ENCODE measurements at places on chromosomes 12 and 14. TPM values are rescaled to one million over a fixed set of nuclear protein-coding genes. Genes with fewer than 3 reads are reported as not detected.
A peak's percentile ranks its signal among the peaks of the same experiment; 100 is the strongest.

- DNase-seq: no peak
Measured at GRCh38 chr12:88202500-88202899, 60.4 kb downstream of the TMTC3 start.

GRCh38 chr12:85007836-85008235 is 28.2 kb downstream of the TSPAN19 start:
- peak; percentile 54 for DNase-seq

GRCh38 chr12:31589904-31590641 is 863 bp downstream of the DENND5B start:
- peak; percentile 76 for DNase-seq

GRCh38 chr12:90299121-90299520 is 590.5 kb upstream of the ATP2B1 start:
- no peak for DNase-seq

DNA sequence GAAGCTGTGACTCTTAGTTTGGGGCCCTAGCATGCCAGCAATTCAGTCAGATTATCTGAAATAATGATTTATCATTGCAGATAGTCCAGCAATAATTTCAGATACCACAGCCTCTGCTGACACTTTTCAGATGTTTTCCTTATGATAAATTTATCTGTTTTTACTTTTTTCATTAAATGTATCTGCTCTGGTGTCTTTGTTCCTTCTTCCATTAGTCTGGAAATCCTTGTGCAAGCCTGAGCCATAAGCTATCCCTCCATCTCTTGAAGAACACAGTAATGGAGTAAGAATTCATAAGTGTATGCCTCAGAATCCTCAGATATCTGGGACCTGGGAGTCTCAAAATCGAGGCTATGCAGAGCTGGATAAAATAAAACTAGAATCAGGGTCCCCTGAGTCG is 146.4 kb upstream of the KRR1 start:
- no peak for DNase-seq

Gene CLEC9A
- not detected for total RNA-seq

Gene KRT75
- total RNA-seq: not detected

Data from Caki2 (cell line).